ENCODE measurements at places on chromosomes 5 and 9.

DNA sequence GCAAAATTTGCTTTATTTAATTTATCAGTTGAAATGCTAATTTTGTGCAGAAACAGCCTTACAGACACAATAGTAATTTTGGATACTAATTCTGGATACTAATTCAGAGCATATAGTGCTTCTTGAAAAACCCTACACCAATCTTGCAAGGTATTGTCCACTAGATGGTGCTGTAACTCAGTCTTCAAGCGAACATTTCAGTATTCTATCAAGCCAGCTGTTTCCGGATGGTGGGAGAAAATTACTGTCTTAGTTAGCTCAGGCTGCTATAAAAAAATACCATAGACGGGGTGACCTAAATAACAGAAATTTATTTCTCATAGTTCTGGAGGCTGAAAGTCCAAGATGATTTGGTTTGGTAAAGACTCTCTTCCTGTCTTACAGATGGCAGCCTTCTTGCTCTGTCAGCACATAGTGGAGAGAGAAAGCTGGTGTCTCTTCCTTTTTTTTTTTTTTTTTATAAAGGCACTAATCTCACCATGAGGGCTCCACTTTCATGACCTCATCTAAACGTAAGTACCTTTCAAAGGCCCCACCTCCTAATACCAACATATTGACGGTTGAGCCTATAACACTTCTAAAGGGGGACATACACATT is 1306.5 kb upstream of the CDH9 start:
- no peak for DNase-seq
- H3K4me3 ChIP-seq: no peak overlapping the region
- H3K27ac ChIP-seq: no peak overlapping the region
- H3K27me3 ChIP-seq: no peaks in the 10 kb centered on the region
- no peaks in the 10 kb centered on the region for H3K4me1 ChIP-seq
- H3K36me3 ChIP-seq: no peaks in the 10 kb centered on the region

GRCh38 chr5:124949862-124950261 is 203.4 kb upstream of the ZNF608 start:
- no peaks in the 10 kb centered on the region for H3K36me3 ChIP-seq
- no peak overlapping the region for H3K27ac ChIP-seq
- no peak overlapping the region for H3K4me3 ChIP-seq
- no peak for DNase-seq
- no peaks in the 10 kb centered on the region for H3K4me1 ChIP-seq

- H3K27me3 ChIP-seq: no peaks in the 10 kb centered on the region
- no peak overlapping the region for H3K4me3 ChIP-seq
- H3K36me3 ChIP-seq: no peaks in the 10 kb centered on the region
- no peak for DNase-seq
These were observed 29.6 kb upstream of the GRXCR2 start for GRCh38 chr5:145902421-145902820.

DNA sequence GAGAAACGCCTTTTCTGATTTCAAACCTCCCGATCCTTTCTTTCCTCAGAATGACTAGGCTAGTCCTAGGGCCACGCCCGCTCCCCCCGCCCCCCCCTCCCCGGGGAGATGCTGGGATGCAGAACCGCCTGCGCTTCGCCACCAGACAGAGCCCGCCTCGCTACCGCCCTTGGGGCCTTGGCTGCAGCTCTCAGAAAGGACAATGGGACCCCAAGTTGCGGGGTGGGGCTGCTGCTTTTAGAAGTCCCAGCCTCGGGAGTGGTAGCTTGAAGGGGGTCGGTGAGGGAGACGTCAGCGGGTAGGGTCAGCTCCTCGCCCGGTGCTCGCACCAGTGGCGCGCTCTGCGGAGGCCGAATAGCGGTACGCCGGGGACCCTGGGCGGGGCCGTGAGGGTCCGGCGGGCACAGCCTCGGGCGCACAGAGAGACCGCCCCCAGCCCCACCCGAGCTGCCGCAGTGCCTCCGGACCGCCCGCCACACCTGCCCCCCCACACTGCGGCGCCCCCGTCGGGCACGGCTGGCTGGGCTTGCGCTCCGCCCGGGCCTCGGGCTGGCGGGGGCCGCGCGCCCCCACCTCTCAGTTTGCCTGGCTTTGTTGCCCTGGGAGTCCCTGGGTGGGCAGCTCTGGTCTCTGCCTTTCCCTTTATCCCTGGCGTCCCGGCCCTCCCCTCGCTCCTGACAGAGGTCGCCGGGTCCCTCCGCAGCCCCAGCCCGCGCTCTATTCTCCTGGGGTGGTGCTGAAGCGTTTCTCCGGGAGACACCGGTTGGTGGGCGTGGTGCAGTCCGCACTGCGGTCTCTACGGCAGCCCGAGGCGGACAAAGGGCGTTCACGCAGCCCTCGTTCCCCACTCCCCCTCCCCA is 1.2 kb downstream of the MAP1B start:
- peak overlapping the region; percentile 61 for H3K4me3 ChIP-seq
- H3K27me3 ChIP-seq: peaks cover 42% of the 10 kb centered on the region
- peak; percentile 36 for DNase-seq
- H3K27ac ChIP-seq: peak overlapping the region; percentile 70
- H3K36me3 ChIP-seq: no peaks in the 10 kb centered on the region
